ENCODE measurements at places on chromosomes 7 and 10.
A peak's percentile ranks its signal among the peaks of the same experiment; 100 is the strongest.

DNA sequence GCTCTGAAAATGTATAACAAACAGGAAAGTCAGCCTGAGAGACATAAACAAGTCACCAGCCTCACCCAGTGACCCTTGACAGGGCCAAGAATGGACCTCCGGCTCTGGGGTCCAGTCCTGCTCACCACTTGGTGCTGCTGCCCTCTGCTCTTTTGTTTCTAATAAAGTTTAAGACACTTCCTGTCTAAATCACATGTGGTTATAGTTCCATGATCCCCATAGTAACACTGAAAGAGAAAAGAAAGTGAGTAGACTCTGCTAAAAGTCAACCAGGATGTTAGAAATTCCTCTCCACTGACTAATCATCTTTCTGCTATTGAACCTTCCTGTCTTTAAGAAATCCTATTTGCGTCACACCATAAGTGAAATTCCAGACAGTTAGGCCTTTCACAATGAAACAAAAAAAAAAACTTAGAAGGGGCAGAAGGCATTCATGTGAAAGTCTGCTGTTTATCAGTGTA lies 179.2 kb upstream of the BET1 start:
- DNase-seq: peak; percentile 62

DNA sequence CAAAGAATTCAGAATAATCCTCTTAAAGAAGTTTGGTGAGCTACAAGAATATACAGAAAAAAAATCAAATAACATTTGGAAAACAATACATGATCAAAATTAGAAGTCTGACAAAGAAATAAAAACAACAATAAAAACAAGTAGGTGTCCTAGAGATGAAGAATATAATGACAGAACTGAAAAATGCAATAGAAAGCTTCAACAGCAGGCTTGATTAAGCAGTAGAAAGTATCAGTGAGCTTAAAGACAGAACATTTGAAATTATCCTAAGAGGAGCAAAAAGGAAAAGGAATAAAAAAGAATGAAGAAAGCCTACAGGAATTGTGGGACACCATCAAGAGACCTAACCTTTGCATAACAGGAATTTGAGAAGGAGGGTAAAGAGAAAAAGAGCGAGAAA lies 238.8 kb downstream of the ZEB1 start:
- DNase-seq: no peak

DNA sequence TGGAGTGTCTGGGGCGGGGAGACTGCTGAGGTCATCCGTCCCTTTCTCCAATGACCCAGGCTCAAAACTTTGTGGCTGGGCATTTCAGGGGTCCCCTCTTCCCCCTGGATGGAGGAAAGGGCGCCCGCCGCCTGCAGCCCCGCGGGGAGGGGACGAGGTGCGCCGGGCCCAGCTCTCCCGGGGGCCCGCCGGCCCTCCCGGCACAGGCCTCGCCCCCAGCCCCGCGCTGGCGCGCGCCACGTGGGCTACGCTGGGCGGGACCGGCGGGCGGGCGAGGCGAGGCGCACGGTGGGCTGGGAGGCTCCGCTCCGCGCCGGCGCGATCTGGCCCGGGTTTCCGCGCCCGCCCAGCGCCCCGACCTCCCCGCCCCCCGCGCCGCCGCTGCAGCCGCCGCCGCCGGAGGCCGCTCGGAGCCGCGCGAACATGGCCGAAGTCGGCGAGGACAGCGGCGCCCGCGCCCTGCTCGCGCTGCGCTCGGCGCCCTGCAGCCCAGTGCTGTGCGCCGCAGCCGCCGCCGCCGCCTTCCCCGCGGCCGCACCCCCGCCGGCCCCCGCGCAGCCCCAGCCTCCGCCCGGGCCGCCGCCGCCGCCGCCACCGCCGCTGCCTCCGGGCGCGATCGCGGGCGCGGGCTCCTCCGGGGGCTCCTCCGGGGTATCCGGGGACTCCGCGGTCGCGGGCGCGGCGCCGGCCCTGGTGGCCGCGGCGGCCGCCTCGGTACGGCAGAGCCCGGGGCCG lies at the start of gene FOXK1:
FOXK1 (plus strand) TSS at position 410 of the 735 bp plus-strand sequence; CDS start at position 424, 14 bp downstream.
- peak; percentile 90 for DNase-seq

DNA sequence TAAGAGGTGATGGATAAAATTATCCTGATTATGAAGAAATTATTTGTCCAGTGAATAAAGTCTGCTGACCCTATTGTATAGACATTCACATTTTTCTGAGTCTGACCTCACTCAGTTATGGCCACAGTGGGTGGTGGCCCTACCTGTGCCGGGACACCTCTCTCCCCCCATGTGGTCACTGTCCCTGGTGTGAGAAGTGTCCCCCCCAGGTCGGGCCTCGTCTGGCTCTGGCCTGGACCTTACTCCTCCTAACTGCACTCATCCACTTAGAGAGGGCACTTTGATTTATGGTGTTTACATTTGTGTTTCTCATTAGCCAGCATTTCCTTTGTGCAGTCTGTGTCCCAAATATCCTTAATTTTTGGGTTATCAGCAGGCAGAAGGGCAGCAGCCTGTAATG lies 59.6 kb upstream of the ZNF32 start:
- no peak for DNase-seq

GRCh38 chr10:1184541-1185430 lies 128.6 kb downstream of the WDR37 start:
- no peak for DNase-seq

DNA sequence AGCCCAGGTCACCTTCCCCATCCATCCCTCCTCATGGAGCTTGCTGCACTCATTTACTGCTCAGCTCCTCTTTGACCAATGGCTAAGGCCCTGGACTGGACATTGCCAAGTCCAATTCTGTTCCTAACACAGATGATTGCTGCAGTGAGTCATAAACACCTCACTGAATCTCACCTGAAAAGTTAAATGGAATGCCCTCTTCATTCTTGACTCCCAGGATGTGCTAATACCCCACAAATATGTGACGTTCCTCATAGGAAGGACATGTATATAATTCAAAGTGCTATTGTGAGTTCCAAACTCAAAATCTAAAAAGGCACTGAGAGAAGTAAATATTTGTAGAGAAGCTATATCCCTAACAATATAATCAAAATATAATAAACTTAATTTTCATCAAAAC lies 73.5 kb upstream of the DLX6 start:
- DNase-seq: no peak

GRCh38 chr10:47362199-47362598 lies 14.0 kb downstream of the RBP3 start:
- no peak for DNase-seq

- DNase-seq: no peak
These were observed 128.7 kb upstream of the CXCL12 start for GRCh38 chr10:44513591-44513990.

DNA sequence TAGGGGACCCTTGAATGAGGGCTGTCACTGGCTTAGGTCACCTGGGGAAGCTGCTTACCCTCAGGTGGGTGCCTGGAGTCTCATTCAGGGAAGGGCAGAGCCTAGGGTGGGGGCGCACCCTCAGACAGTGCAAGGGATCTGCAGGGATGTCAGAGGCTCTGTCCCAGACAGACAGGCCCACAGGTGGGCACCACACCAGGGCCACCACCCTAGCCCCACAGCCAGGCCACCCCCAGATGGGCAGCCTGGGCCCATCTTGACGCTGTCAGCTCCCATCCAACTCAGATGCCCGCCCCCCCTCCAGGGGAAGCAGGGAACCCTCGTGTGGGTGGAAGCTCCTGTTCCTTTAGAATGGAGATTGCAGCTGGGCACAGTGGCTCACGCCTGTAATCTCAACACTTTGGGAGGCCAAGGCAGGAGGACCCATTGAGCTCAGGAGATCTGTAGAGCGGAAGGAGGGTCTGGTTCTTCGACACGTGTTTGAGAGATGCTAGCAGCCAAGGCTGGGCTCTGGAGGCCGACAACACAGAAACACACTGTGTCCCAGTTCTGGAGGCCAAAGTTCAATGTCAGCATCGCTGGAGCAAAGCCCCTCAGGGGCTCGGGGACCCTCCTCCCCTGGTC lies 58.5 kb upstream of the DNAJB6 start:
- no peak for DNase-seq

DNA sequence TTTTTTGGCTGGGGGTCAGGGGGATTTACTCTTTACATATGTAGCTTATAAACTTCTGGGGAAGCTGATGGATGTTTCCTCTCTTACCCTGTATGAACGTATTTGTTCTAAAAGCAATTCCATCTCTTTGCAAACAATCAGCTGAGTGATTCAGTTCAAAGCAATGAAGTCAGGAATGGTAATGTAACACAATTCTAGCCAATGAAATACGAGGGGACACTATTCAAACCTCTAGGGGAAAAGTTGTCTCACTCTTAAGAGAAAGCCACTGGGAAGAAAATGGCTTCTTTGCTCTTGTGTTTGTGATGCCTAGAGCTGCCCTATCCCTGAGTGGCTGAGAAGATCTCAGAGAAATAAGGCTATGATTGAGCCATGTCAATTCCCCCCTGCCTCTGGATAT lies 134.8 kb upstream of the SEMA3C start:
- DNase-seq: no peak

Data from eye (tissue), 1 donor.